T-helper 1 cell (primary cell): ENCODE measurements at places on chromosomes 3 and 15.

- no peak for DNase-seq
Measured at GRCh38 chr3:98780343-98780742, 17.2 kb downstream of the ST3GAL6 start.

DNA sequence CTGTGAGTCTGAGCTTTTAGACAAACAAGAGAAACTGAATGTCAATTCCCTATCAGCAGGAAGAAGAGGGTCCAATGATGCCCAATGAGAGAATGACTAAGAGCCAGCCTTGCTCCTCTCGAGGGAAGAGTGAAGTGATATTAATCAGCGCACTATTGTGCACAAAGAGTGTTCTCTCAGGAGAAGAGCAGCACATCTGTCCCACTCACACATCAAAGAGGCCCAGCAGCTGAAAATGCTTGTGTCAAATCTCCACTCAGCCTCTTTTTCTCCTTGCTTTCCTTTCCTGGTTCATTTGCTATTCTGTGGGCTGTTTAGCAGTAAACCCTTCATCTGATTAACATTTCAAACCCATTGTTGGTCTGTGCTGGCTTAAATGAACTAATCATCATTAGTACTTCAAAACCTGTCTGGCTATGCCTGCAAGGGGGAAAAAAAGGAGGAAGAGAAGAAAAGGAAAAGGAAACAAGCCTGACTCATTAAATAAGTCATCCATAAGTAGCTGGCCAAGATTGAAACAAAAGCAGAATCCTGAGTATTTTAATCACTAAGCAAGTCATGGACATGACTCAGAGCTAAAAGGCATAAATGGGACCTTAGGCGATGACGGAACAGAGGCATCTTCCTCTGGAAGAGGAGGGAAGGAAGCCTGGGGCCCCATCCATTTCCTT is 912.7 kb downstream of the TUSC7 start:
- DNase-seq: no peak

- DNase-seq: no peak
Measured at GRCh38 chr15:95131131-95131556, 899.8 kb downstream of the MCTP2 start.

DNA sequence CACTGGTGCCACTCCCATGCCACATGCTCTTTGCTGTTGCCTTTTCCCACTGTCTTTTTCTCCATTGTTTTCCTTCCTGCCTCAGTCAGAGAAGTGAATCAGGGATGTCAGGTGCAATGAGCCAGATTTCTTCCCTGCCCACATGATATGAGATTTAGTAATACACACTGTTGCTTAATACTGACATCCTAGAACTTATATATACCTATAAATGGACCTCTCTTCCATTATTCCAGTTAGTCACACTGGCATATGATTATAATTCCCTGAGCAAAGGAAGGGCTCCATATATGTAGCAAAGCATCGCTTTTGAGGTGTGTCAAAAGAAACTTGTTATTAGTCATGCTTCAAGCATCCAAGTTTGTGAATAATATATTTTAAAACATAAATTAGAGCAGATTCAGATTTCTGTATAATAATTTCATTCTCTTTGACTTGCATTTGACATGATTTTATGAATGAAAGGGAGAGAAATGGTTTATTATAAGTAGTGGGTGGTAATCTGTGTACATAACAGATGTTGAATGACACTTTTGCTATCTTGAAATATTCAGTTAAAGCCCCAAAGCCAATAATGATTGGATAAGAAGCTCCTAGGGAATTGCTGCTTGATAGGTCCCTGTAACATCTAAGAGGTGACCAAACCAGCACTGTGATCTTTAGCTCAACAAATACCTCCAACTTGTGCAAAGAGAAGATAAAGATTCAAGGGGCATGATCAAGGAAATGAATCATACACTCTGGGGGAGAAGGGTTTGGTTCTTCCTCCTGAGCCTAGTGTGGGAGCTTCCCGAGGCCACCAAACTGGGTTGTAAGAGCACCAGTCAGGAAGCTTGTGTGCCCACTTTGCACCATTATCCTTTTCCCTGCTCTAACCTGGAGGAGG is 48.6 kb downstream of the CHST2 start:
- DNase-seq: no peak

- no peak for DNase-seq
Measured at GRCh38 chr3:177776661-177777101, 579.4 kb upstream of the TBL1XR1 start.

GRCh38 chr3:16051691-16052090 is 122.8 kb upstream of the GALNT15 start:
- no peak for DNase-seq

GRCh38 chr15:79329171-79329611 is 18.3 kb downstream of the TMED3 start:
- no peak for DNase-seq

GRCh38 chr15:65910341-65910740 is 41.0 kb downstream of the RAB11A start:
- DNase-seq: no peak

DNA sequence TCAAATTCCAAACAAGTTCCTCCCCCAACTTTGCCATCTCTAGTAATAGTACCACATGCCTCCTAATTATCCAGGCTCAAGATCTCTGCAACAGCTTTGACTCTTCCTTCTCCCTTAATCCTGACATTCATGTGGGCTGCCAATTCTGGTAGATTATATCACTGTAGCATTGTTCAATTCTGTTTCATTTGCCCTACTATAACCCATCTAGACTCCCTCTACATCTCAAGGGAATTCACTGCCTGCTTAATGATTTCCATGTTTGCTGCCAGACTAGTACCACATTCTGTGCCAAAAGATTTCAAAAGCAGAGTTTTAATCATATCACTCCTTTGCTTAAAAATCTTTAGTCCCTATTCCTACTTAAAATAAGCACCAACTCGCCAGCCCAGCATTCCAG is 34.6 kb upstream of the PPIB start:
- no peak for DNase-seq

GRCh38 chr3:134406331-134407238 is 32.3 kb upstream of the AMOTL2 start:
- no peak for DNase-seq

GRCh38 chr3:74539876-74540275 is 74.6 kb downstream of the CNTN3 start:
- no peak for DNase-seq

DNA sequence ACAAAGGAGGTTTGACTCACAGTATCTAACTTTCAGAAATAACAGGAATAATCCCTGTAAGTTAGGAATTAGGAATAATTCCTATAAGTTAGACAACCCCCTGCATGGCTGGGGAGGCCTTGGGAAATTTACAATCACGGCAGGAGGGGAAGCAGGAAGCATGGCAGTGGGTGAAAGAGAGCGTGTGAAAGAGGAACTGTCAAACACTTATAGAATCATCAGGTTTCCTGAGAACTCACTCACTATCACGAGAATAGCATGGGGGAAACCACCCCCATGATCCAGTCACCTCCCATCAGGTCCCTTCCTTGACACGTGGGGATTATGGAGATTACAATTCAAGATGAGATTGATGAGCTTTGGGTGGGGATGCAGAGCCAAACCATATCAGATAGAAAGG is 385.5 kb downstream of the IL20RB start:
- no peak for DNase-seq

- DNase-seq: no peak
Measured at GRCh38 chr3:11716573-11717290, 73.0 kb upstream of the VGLL4 start.

- DNase-seq: no peak
Measured at GRCh38 chr3:72214066-72214951, 429.4 kb upstream of the PROK2 start.

DNA sequence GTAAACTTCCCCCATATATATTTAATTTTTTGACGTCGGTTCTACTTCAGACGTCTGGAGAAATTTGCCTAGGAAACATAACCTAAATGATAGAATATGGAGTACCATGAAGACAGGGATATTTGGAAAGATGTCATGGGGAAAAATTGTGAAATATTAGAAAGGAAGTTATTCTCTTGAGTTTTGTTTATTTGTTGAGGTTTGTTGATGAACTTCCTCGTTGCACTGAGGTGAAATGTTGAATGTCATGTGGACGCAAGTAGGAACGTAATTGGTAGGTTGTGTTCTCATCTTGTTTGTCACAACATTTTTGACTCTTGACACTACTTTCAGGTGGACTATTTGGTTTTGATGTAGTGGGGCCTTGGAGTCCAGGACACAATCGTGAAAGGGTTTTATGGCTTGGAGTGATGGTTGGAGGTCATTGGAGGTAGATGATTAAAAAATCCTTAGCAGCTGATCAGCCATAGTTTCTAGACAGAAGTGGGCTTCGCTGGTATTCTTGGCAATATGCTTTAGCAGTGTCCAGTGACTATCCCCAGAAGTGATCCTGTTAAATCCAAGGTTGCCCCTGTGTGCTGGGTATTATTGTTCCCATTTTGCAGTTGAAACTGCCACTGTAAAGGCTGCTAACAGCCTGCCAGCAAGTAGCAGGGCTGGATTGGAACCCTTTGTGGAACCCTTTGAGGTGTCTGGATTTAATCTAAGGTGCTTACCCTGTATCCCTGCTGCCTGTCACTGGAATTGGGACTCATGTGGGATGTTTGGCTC is 1.5 kb downstream of the ABHD5 start:
- DNase-seq: no peak

GRCh38 chr15:89845305-89845893 is 30.7 kb upstream of the ANPEP start:
- no peak for DNase-seq

GRCh38 chr3:120052677-120053076 is 41.6 kb downstream of the GSK3B start:
- no peak for DNase-seq

DNA sequence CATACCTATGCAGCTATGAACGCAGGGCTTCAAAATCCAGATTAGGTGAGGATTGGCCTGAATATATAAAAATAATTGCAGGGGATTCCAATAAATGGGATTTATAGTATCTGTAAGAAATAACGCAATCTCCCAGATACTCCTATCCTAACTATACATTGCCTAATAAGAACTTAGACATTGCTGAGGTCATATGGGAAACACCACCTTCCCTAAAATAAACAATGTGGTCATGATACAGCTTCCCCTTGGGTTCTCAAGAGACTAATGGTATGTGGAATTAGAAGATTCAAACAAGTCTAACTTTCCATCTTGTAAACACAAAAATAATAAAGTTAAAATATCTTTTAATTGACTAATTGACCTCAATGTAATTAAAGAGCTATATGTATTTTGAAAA is 28.2 kb downstream of the UBE3A start:
- no peak for DNase-seq

DNA sequence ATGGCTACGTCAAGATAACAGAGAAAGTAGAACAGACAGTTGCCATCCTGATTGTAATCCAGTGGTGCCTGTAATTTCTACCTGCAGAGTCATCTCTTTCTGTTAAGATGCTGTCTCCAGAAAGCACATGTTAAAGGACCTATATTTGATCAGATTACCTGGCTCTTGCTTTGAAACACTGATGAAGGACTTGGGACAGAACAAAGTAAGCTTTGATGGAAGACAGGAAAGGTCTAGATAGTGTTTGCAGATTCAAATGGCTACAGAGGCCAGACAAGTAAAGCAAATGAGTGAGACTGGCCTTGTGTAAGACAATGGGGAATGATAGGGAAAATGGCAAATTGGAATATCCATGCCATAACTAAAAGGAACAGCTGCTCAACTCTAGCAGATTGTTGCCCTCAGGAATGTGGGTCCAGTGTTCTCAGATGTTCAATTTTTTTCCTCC is 1.8 kb upstream of the GSK3B start:
- no peak for DNase-seq

DNA sequence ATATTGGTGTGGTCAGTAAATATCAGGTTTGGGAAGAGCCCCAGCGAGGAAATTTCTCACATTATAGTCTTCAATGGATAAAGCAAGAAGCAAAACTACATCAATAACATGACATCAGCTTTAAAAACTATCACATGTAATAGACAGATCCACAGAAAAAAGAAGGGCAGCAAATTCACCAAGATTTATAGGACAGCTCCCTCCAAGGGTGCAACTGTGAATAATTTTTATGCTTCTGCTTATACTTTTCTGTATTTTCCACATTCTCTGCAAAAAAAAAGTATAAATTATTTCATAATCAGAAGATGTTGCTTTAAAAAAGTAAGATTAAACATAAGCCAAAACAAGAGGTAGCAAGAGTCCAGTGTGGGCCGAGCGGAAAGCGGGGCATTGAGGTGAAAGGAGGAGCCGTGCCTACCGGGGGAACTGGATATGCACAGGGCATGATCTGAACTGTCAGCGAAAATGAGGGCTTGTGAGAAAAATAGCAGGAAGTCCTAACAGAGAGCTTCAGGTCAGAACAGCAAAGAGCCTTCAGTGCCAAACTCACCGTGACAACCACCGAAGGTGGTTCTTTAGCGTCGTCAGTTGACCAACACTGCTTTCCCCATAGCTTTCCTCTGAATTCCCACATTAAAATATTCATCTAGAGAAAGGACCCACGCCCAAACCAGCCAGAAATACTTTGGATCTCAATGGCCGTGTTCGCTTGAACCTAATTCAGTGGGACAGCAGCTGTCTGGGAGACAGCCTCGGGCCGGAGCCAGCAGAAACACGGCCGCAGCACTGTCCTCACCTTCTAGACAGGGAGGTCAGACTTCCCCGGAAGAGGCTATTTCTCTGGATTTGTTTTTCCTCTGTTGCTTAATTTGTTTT is 59.8 kb downstream of the FAM174B start:
- DNase-seq: no peak

DNA sequence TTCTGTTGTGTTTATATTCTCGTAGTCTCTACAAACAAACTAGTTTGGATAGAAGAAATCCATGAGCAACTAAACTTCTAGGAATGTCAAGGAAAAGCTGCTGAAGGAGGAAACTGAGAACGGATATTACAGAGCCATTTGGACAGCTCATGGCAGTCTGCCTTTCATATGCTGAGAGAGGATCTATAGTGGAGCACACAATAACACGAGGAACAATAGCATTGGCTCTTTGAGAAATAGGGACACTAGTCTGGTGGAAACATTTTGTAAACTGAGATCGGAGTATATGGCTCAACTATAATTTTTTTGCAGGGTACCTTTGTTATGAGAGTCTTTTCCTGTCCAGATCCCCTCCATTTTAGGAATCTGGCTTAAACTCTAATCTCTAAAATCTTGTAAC is 200.5 kb downstream of the CLSTN2 start:
- DNase-seq: no peak

- DNase-seq: no peak
Measured at GRCh38 chr3:151923901-151924300, 50.5 kb downstream of the SUCNR1 start.

DNA sequence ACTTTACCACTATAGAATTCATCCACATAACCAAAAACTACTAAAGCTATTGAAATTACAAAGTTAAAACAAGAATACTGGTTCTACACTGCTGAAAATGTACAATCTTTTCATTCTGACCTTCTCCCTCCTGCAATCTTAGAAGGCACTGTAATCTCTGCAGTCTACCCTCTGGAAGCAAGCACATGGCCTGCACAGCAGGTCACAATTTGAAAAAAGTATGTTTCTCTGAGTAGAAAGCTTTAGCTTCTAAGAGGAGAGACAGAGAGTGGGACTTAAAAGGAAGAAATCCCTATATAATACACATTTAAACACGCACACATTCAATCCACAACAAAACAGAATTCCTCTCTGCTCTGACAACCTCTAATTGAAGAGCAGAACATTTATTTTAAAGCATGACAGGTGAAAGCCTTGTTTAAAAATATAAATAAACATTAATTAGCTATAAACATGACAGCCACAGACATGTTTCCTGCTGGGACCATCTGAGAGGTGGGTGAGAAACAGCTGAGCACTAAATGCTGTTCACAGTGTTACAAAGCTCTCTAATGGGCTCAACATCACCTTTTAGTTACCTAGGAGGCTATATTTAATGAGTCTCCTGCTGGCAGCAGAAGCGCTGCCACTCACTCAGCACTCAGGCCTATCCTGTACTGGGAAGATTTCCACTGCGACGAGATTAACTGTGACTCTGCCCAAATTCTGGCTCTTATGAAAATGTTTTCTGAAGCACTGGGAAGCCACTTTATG is 447.4 kb downstream of the AGBL1 start:
- no peak for DNase-seq
